ENCODE measurements at places on chromosomes 5 and 9. TPM values are rescaled to one million over a fixed set of nuclear protein-coding genes. Genes with fewer than 3 reads are reported as not detected.
A peak's percentile ranks its signal among the peaks of the same experiment; 100 is the strongest.

DNA sequence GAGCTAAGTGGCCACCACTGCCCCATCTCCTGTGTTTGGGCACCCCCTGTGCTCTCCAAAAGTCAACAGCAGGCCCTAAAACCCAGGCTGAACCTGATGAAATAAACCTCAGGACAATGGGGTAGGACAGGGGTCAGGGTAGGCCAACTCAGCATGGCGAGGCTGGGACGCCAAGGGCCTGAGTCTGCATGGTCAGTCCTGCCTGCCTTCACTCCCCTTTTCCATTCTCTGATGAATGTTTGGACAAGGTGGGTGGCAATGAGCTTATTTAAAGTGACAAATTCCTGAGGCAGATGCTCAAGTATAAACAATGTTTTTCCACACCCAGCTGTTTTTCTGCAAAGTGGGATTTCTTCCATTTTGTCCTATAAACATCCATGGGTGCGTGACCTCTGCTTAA is 47.2 kb upstream of the CXCL14 start:
- no peaks in the 10 kb centered on the region for H3K27me3 ChIP-seq
- no peaks in the 10 kb centered on the region for H3K4me1 ChIP-seq
- no peak for DNase-seq
- H3K27ac ChIP-seq, result no peak overlapping the region

DNA sequence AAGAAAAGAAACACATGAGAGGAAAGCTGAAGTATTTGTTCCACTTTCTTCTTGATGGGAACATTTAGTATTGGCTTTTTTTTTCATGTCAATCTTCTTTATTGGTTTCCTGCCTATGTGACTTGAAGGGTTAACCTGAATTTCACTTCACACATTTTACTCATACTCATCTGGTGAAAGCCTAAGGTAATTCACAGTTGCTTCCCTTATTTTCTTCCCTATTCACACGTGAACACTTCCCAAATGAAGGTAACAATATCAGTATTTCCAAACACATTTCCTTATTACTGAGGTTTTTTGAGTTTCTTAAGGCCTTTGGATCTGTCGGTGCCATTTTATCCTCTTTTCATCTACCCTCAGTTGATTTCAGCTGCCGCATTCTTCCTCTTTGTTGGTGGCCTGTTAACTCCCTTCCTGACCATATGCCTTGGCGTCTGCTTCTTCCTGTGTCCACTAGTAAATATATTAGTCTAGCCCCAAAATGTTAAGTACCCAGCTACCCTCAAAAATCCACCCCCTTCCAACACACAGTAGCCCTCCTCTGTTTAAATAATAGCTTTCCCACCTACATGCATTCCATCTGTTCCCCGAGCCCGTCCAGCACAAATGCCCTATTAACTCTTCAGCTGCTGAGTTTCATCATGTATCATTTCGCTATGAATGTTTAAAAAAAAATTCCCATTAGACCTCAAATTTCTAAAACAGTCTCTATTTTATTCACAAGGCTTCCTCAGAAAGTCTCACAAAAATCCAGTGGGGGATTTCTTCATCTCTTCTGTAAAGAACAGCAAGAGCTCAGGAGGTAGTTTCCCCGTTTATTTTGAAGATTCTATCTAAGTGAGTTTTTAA is 97.3 kb downstream of the USP20 start:
- DNase-seq, result no peak
- peaks cover 49% of the 10 kb centered on the region for H3K4me1 ChIP-seq
- H3K27ac ChIP-seq, result peak overlapping the region; percentile 77
- no peak overlapping the region for H3K4me3 ChIP-seq
- H3K27me3 ChIP-seq, result no peaks in the 10 kb centered on the region

GRCh38 chr5:139376364-139376763 is 6.7 kb downstream of the SLC23A1 start:
- no peak for DNase-seq
- peaks cover 15% of the 10 kb centered on the region for H3K36me3 ChIP-seq
- peaks cover 21% of the 10 kb centered on the region for H3K4me1 ChIP-seq
- no peak overlapping the region for H3K4me3 ChIP-seq

- H3K27ac ChIP-seq, result no peak overlapping the region
- H3K4me1 ChIP-seq, result no peaks in the 10 kb centered on the region
- H3K36me3 ChIP-seq, result no peaks in the 10 kb centered on the region
- H3K4me3 ChIP-seq, result no peak overlapping the region
Observed at GRCh38 chr9:2630158-2630557, 8.6 kb downstream of the VLDLR start.

GRCh38 chr9:31908158-31908890 is 476.1 kb upstream of the ACO1 start:
- no peaks in the 10 kb centered on the region for H3K27me3 ChIP-seq
- no peak overlapping the region for H3K4me3 ChIP-seq
- H3K4me1 ChIP-seq, result no peaks in the 10 kb centered on the region
- DNase-seq, result no peak

GRCh38 chr5:97550164-97550563 is 367.1 kb upstream of the RIOK2 start:
- no peaks in the 10 kb centered on the region for H3K4me1 ChIP-seq
- H3K27me3 ChIP-seq, result no peaks in the 10 kb centered on the region
- no peaks in the 10 kb centered on the region for H3K36me3 ChIP-seq
- no peak overlapping the region for H3K27ac ChIP-seq

DNA sequence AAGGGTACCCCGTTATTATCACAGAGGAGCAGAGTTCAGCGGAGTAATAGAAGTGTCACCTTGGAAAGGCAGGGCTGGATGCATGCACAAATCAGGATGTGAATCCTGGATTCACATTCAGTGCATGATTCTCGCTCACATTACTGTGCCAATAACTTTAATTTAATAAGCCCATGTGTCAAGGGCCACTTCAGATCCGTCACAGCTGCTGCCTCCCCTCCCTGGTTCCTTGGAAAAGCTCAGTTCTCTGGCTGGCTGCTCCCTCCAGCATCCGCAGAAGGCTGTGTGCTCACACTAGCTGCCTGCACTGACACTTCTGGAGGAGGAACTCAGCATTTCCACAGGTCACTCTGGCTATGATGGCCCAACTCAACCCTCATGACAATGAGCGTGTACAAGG is 256.8 kb upstream of the ADAMTS16 start:
- H3K4me1 ChIP-seq, result no peaks in the 10 kb centered on the region
- no peaks in the 10 kb centered on the region for H3K27me3 ChIP-seq
- DNase-seq, result no peak
- H3K4me3 ChIP-seq, result no peak overlapping the region
- no peak overlapping the region for H3K27ac ChIP-seq
- no peaks in the 10 kb centered on the region for H3K36me3 ChIP-seq

DNA sequence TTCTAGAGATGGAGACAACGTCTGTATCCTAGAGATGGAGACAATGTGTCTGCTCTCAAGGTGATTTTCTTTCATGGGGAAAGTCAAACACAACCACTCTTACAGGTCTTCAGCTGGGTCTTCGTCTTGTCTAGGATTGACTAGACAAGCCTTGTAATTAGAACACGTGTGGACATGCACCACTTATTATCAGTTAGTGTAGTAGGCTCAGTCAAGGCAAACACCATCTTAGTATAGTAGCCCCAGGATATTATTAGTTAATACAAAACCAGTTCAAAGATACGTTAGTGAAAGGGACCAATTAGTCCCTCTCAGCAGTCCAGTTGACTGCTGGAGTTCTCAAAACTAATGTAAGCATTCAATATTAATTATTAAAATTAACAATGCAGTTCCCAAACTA is 15.1 kb upstream of the CCL28 start:
- DNase-seq, result no peak
- no peak overlapping the region for H3K27ac ChIP-seq
- H3K4me3 ChIP-seq, result no peak overlapping the region
- peaks cover 6% of the 10 kb centered on the region for H3K4me1 ChIP-seq
- H3K27me3 ChIP-seq, result no peaks in the 10 kb centered on the region

- H3K27ac ChIP-seq, result no peak overlapping the region
- H3K4me1 ChIP-seq, result no peaks in the 10 kb centered on the region
- no peak for DNase-seq
- no peaks in the 10 kb centered on the region for H3K36me3 ChIP-seq
- no peak overlapping the region for H3K4me3 ChIP-seq
Observed at GRCh38 chr5:102554082-102554481, 55.3 kb upstream of the SLCO6A1 start.

DNA sequence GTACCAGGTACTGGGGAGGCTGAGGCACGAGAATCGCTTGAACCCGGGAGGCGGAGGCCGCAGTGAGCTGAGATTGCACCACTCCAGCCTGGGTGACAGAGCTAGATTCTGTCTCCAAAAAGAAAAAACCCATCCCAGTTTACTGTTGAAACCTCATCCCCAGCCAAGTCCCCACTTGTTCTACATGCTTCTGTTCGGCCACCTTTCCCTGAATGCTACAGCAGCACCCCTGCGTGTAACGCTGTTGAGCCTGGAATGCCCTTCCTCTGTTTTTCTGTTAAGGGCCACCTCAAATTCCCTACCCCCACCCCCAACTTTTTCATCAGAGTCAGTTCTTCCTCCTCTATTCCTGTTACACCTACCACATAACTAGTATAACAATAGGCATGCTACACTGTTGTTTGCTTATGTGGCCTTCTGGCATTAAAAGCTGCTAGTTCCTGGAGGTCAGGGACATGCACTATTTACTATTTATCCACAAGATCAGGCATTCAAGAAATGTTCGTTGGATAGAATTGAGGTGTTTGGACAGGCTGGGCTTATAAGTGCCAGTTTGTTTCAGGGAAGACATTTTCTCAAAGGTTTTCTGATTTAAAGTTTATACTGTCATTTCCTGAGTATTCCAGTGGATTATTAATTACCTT is 47.1 kb upstream of the C5orf47 start:
- H3K4me3 ChIP-seq, result no peak overlapping the region
- H3K27me3 ChIP-seq, result no peaks in the 10 kb centered on the region
- DNase-seq, result no peak

DNA sequence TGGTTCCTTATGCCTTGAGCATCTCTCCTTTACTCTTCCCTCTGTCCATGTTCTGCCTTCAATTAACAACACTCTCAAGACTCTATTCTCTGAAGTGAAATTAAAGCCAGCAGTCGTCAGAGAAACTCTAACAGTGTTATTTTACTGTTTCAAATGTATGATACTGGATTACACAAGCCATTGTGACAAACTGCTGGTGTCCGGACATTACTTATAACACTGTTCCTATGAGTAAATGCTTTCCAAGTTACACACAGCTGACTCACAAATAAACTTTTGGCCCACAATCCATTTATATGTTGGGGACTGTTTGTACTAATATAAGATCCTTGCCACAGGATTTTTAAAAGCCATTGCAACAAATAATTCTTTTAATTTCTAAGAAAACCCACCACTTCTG is 63.2 kb upstream of the GHR start:
- no peak overlapping the region for H3K27ac ChIP-seq
- H3K4me1 ChIP-seq, result peaks cover 4% of the 10 kb centered on the region
- H3K4me3 ChIP-seq, result no peak overlapping the region
- no peak for DNase-seq
- no peaks in the 10 kb centered on the region for H3K36me3 ChIP-seq
- H3K27me3 ChIP-seq, result no peaks in the 10 kb centered on the region

GRCh38 chr9:92790542-92791527 is 26.2 kb upstream of the BICD2 start:
- H3K27me3 ChIP-seq, result peaks cover 7% of the 10 kb centered on the region
- H3K4me3 ChIP-seq, result no peak overlapping the region
- H3K4me1 ChIP-seq, result peaks cover 9% of the 10 kb centered on the region
- H3K36me3 ChIP-seq, result no peaks in the 10 kb centered on the region
- H3K27ac ChIP-seq, result no peak overlapping the region

DNA sequence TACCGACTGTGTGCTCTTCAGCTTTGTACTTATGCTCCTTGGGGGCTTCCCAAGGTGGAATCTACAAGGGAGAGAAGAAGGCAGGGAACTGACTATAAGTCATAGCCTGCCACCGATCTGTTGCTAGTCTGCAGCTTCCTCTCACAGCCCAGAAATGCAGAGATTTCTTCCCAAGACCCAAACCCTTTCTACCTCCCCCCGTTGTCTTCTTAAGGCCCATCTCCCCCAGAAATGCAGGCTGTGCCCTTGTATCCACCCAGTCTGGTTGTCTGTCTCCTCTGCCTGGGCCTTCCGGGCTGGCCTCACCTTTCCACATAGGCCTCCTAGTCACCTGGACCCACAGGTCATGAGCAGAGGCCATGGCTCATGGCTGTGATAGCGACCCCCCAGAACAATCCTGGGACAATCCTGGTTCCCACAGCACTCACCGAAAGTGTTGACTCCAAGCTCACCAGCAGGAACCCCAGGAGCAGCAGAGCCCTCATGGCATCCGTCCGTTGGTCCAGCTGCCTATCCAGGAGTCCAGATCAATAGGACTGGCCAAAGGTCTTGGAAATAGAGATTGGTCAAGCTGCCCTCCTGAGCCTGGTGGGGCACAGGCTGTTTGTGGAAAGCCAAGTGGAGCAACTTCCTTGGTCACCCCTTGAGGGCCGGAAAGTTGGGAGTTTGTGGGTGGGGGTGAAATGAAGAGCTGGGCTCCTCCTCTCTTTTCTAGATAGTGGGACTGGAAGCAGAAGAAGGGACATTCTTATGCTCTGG is at the start of gene F12:
Gene F12, minus strand, starts transcription at position 522 of the 759 bp plus-strand sequence. Its CDS starts 37 bp downstream, at position 485.
- peaks cover 7% of the 10 kb centered on the region for H3K4me1 ChIP-seq
- no peak within 1 kb of the TSS for H3K27ac ChIP-seq
- H3K4me3 ChIP-seq, result no peak within 1 kb of the TSS
- DNase-seq, result no peak
- no peaks in the 10 kb centered on the region for H3K27me3 ChIP-seq

DNA sequence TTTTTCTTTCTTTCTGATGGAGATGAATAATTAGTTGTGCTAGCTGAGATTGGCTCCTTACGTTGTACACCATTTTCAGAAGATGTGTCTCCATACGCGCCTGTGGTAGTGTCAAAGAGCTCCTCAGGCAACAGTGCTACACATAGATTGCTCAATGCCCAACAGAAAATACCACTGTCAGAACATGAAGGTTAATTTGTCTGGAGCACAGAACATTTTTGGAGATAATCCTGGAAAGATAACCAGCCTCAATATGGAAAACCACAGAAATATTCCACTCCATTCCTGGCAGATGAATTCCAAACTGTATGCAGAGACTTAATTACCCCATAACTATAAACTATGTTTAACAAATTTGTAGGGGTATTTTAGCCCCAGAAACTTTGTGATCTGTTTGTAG is 233.6 kb downstream of the MARCHF11 start:
- H3K27ac ChIP-seq, result no peak overlapping the region
- DNase-seq, result no peak
- H3K4me1 ChIP-seq, result no peaks in the 10 kb centered on the region
- no peaks in the 10 kb centered on the region for H3K27me3 ChIP-seq

DNA sequence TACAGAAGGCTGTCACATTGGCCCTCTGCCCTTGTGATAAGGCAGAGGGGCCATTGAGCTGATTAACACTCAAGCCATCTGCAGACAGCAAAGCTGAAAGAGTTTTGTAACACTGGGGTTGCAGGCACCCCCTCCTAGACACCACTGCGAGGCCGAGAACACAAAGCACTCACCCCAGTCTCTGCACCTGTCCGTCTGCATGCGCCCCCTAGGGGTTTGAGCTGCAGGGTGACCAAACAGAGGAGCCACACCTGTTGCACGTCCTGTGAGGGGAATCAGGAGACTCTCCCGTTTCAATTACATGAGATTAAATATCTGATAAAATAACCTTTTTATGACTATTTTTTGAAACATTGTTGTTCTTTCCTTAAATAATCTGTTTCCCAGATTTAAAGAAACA is 1180.4 kb downstream of the CDH9 start:
- H3K4me3 ChIP-seq, result no peak overlapping the region
- H3K36me3 ChIP-seq, result no peaks in the 10 kb centered on the region
- no peaks in the 10 kb centered on the region for H3K27me3 ChIP-seq
- no peak for DNase-seq
- H3K4me1 ChIP-seq, result no peaks in the 10 kb centered on the region

YTHDC2 gene
- total RNA-seq, result 61.7 TPM

CDO1 gene
- 5.6 TPM for total RNA-seq

TTLL11 gene
- total RNA-seq, result 9.6 TPM

LYRM7 gene
- 10.4 TPM for total RNA-seq

FST gene
- 6.2 TPM for total RNA-seq

RMI1 gene
- 4.4 TPM for total RNA-seq

STK32A gene
- total RNA-seq, result 27.4 TPM

ZBTB26 gene
- total RNA-seq, result 3.7 TPM

BARHL1 gene
- total RNA-seq, result not detected

ACSL6 gene
- total RNA-seq, result 0.23 TPM

SLC46A2 gene
- total RNA-seq, result 20.6 TPM

PALM2AKAP2 gene
- total RNA-seq, result 1.8 TPM

C9orf153 gene
- total RNA-seq, result 7.6 TPM

Data from suprapubic skin (tissue), 4 donors.